ENCODE measurements at places on chromosomes 16 and 17.

GRCh38 chr16:89444728-89445127 is 45.6 kb downstream of the ANKRD11 start:
- no peak for DNase-seq

- DNase-seq = peak; percentile 52
These were observed at the start of gene MYOCD for GRCh38 chr17:12665263-12666210. Gene MYOCD, plus strand, starts transcription at chr17:12665890. Its CDS starts 299 bp downstream, at chr17:12666189.

DNA sequence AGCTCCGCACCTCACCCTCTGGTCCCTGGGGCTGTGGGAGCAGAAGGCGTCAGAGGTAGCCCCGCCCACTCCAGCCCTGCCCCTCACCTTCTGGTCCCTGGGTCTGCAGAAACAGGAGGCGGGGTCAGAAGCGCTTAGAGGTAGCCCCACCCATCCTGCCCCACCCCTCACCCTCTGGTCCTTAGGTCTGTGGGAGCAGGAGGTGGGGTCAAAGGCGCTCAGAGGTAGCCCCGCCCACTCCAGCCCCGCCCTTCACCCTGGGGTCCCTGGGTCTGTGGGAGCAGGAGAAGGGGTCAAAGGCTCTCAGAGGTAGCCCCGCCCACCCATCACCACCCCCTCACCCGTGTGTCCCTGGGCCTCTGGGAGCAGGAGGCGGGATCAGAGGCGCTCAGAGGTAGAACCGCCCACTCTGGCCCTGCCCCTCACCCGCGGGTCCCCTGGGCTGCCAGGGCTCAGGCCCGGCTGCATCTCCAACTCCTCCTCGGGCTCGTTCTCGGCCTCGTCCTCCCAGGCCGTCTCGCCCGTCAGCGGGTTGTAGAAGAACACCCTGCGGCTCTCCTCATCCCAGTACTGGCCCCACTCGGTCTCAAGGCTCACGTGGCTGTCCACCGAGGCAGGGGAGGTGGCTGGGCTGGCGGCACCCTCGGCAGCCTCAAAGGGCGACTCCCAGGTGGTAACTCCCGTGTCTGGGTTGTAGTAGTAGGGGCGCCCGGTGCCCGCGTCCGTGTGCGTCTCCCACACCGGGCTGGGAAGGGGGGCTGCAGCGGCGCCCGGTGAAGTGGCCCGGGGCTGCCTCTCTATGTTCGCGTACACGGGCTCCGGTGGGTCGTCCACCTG is 27.2 kb downstream of the ARHGAP27 start:
- DNase-seq = peak; percentile 35

DNA sequence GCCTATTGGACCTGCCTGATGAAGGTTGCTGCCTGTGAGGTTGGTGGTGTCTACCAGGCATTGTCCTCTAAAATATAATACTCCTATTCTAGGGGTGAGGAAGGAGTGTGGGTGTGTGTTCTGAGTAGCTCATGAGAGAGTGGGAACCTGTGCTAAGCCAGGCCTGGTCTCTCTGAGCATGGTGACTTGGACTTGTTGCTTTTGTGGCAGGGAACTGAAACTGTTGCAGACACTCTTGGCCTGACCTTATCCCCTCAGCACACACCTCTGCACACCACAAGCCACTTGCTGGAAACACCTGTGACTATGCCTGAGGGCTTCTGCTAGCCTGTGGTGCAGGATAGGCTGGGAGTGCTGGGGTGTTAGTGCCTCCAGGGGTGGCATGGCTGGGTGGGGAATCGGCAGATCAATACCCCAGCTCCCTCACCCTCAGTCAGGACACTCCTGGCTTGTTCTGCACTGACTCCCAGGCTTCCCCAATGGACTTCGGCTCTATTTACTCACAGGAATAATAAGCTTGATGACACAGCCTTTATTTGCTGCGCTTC is 29.9 kb downstream of the PLCG2 start:
- no peak for DNase-seq

- DNase-seq = no peak
These were observed 110.1 kb downstream of the NTN1 start for GRCh38 chr17:9131371-9131770.

- peak; percentile 59 for DNase-seq
These were observed 11.5 kb downstream of the EPOP start for GRCh38 chr17:38663125-38663751.

DNA sequence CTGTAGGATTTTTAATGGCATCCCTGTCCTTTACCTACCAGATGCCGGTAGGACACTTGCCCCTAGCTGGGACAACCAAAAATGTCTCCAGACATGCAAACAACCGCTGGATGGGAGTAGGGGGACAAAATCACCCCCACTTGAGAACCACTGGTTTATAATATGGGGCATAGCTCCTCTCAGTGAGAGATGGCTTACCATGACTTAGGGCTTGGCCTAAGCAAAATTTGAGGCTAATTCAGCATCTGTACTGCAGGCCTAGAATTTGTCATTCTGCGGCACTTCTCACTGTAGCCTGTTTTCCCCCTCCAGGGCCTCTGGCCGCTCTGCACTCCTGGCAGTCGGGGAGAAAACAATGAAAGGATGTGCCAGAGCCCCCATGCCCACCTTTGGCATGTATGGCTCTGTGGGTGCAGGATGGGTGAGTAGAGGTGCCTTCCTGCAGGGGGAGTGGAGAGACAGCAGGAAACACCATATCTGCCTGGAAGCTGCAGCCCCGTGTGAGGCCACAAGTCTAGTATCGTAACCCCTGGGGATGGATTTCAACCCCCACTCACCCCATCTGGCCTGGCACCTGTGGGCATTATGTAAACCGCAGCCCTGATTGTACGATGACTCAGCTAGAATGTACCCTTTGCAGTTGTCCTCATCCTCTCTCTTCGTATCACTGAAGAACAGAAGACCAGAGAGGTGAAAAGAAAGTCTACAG is 268.1 kb downstream of the SOX9 start:
- no peak for DNase-seq

DNA sequence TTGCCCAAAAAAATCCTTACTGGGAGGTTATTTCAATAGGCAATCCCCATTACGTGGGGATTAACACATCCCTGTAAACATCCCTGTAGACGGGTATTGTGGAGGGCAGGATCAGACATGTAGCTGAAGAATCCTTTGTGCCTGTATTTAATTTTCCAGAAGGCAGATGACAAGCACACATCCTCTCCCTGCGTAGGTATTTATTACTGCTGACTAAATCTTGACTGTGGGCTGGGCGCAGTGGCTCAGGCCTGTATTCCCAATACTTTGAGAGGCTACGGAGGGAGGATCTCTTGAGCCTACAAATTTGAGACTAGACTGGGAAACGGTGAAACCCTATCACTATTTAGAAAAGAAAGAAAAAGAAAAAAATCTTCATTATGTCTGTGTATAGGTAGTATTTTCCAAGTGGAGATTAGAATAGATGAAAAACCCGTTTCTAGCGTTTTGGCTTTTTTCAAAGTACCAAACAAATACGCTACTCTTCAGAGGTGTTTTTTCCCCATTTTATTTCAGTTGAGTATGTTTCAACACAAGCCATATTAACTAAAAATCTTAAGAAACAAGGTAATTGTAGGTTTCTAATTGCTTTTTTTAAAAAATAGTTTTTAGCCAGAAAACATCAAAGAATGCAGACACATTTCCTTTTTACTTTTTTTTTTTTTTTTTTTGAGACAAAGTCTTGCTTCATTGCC is 1.5 kb upstream of the MARF1 start:
- DNase-seq = no peak

GRCh38 chr16:76940251-76940650 is 250.7 kb upstream of the MON1B start:
- no peak for DNase-seq

DNA sequence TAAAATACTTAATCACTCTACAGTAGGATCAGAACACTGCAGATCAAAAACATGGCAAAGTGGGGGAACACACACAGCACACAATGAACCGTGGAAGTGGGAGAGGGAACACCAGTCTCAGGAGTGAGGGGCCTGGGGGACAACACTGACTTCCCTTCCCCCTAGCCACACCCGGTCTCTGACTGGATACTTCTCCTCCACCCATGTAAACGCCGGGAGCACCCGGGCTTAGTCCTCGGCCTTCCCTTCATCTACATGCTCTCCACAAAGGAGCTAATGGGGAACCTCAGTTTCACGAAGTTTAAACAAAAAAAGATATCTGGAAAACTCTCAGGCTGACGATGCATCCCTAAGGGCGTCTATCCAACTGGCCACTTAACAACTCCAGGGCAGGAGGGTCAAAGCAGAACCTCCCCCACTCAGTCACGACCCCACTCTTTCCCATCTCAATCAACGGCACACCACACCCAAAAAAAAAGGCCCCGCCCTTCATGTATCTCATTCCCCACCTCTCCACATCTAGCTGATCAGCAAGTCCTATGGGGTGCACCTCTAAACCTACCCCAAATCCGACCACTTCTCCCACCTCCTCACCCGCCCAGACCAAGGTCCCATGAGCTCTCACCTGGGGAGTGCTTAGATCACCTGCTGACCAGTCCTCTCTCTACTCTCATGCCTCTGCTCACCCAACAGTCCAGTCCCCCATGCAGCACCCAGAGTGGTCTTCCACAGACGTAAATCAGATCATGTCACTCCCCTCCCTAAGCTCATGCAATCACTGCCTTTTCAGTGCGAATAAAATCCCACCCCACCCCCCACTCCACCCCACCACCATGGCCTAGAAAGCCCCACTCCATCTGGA is 7.4 kb downstream of the ZDHHC7 start:
- no peak for DNase-seq

- DNase-seq = no peak
These were observed 9.3 kb downstream of the CCDC40 start for GRCh38 chr17:80045703-80046102.

DNA sequence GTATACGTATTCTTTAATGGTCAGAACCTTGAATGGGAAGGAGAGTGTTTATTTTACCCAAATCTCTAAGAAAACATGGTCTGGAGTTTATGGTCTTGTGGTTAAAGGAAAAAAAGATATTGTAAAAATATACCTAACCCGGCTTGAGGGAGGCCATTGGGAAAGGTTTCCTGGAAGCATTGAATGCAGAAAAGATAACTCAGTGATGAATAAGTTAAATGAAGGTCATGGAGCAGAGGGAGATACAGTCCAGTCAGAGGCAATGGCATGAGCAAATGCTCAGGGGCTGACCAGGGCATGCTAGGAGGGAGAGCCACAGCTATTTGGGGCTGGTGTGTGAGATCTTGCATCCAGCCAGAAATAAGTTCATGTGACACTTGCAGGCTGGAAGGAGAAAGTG is 430.4 kb upstream of the CDH5 start:
- no peak for DNase-seq

GRCh38 chr17:45893725-45894021 is 681 bp upstream of the MAPT start:
- no peak for DNase-seq

DNA sequence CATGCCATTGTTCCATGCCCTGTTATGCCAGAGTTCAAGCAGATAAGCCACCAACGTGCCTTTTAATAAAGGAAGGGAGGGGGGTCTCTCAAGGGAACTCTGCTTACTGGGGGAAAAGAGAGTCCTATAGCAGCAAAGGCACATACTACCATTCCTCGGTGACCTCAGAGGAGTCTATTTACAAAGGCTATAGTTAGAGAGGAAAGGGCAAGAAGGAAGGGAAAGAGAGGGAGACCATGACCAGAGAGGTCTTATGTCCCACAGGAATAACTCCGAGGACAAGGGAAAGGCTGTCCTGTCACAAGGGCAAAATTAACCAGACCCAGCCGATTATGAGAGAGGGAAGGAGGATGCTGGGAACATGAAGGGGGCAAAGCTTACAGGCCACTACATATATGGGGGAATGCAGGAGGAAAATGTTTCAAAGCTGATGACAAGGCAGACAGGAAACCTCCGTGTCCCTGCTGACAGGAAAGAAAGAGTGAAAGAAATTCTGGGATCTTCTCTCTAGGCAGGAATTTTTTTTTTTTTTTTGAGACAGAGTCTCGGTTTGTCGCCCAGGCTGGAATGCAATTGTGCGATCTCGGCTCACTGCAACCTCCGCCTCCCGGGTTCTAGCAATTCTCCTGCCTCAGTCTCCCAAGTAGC is 51.5 kb downstream of the HIC1 start:
- no peak for DNase-seq
